Subcutaneous preadipocyte (primary cell): ENCODE measurements at places on chromosomes 7 and 10. TPM values are rescaled to one million over a fixed set of nuclear protein-coding genes. Genes with fewer than 3 reads are reported as not detected.

CH25H gene
- 0.37 and 0.78 TPM in 2 replicates for total RNA-seq

CSGALNACT2 gene
- 8.5 and 11.7 TPM in 2 replicates for total RNA-seq

PAPOLB gene
- under 0.01 and 0.20 TPM in 2 replicates for total RNA-seq

RTKN2 gene
- total RNA-seq, result 0.37 and 0.39 TPM in 2 replicates

EPHA1 gene
- total RNA-seq, result not detected in 2 replicates

PAX4 gene
- total RNA-seq, result not detected in 2 replicates

ANKRD22 gene
- not detected in 2 replicates for total RNA-seq

HOXA11 gene
- total RNA-seq, result 4.8 and 5.3 TPM in 2 replicates

PDE1C gene
- 0.39 and 0.73 TPM in 2 replicates for total RNA-seq

FOXP2 gene
- 8.8 and 11.8 TPM in 2 replicates for total RNA-seq

VSTM4 gene
- total RNA-seq, result 4.0 and 4.1 TPM in 2 replicates

KNDC1 gene
- total RNA-seq, result under 0.01 and 0.20 TPM in 2 replicates

TNKS2 gene
- 28.3 and 36.4 TPM in 2 replicates for total RNA-seq

MRPL32 gene
- 51.0 and 68.7 TPM in 2 replicates for total RNA-seq

SMKR1 gene
- 0.59 TPM in 1 of 2 replicates, not detected in the other for total RNA-seq

HOXA9 gene
- 8.8 and 15.2 TPM in 2 replicates for total RNA-seq

MYO1G gene
- total RNA-seq, result under 0.01 TPM in 2 replicates

WDR37 gene
- total RNA-seq, result 15.4 and 19.7 TPM in 2 replicates
